ENCODE measurements at places on chromosomes 16 and 17. TPM values are rescaled to one million over a fixed set of nuclear protein-coding genes. Genes with fewer than 3 reads are reported as not detected.

The SLFN12 gene
- 8.5 TPM for total RNA-seq

The CANT1 gene
- total RNA-seq: 20.4 TPM

- no peaks in the 10 kb centered on the region for H3K27me3 ChIP-seq
- DNase-seq: no peak
- H3K4me3 ChIP-seq: no peak overlapping the region
- no peaks in the 10 kb centered on the region for H3K36me3 ChIP-seq
- H3K4me1 ChIP-seq: peaks cover 7% of the 10 kb centered on the region
- H3K27ac ChIP-seq: no peak overlapping the region
These were observed 112.8 kb downstream of the C16orf78 start for GRCh38 chr16:49486400-49486799.

DNA sequence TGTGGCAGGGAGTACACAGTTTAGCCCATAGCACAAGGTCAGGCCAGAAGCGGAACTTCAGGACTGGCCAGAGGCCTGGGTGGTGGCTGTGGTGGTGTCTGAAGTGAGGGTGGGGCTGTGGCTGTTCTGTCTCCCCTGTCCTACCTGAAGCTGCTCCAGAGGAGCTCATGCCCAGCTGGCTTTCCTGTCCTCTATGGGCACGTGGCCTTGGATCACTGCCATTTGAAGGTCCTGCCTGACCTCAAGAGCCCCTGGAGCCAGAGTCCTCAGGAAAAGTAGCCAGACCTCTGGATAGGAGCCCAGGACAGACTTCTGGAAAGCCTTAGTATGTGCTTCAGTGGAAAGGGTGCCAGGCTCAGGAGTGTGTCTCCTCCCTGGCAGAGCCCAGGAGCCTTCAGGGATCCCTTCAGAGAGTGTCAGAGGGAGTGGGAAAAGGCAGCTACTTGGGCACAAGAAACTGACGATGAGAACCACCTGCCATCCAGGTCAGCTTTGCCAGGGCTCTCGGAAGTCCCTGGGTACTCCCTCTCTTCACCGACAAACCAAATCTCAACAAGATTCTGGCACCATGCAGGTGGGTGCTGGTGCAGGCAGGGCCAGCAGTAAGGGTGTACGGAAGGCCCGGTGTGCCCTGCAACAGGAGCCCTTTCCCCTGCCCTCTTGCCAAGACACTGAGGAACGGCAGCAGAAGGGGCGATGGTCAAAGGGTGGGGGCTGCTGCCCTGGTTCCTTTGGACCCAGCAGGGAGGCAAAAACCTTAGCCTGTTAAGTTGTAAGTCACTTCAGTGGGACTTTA lies 153.7 kb downstream of the NTN1 start:
- H3K27me3 ChIP-seq: no peaks in the 10 kb centered on the region
- DNase-seq: no peak
- no peak overlapping the region for H3K4me3 ChIP-seq
- no peak overlapping the region for H3K27ac ChIP-seq
- peaks cover 6% of the 10 kb centered on the region for H3K4me1 ChIP-seq
- H3K36me3 ChIP-seq: no peaks in the 10 kb centered on the region

GRCh38 chr17:71334048-71334751 lies 786.6 kb upstream of the SOX9 start:
- no peak for DNase-seq
- H3K27ac ChIP-seq: no peak overlapping the region
- H3K36me3 ChIP-seq: no peaks in the 10 kb centered on the region
- H3K4me1 ChIP-seq: no peaks in the 10 kb centered on the region
- H3K27me3 ChIP-seq: no peaks in the 10 kb centered on the region
- H3K4me3 ChIP-seq: no peak overlapping the region

DNA sequence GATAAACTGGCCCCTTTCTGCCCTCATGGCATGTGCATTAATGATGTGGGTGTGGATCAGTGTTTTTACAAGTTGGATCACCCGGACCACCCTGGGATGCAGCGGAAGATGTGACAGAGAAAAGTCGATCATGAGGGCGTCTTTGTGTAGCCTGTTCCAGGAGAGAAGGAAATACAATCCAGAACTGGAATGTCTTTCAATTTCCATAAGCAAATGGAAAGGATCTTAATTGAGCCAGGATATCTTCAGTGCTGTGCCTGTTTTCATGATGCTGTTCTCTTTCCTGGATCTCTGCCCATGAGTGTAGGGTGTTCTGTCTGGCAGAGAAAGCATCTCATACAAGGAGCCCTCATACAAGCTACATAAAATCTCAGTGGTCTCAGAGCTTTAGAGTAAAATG lies 481.4 kb downstream of the XYLT1 start:
- H3K4me3 ChIP-seq: no peak overlapping the region
- no peak for DNase-seq
- H3K27me3 ChIP-seq: no peaks in the 10 kb centered on the region
- H3K36me3 ChIP-seq: no peaks in the 10 kb centered on the region
